ENCODE measurements at places on chromosomes 1 and 21.

DNA sequence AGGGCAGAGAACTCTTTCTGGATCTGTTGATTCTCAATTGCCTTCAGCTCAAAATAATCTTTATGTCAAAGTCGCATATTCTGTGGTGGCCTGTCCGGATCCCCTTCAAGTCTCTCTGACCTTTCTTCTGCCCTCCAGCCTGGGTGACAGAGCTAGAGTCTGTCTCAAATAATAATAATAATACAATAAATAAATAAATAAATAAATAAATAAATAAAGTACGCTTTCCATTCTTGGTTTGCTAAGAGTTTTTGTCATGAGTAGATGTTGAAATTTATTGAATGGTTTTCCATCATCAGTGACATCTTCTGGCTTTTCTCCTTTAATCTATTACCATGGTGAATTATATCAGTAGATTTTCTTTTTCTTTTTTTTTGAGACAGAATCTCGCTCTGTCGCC is 30.7 kb downstream of the ERRFI1 start:
- no peak for DNase-seq

- no peak for DNase-seq
Measured at GRCh38 chr1:11963622-11964021, 16.6 kb upstream of the MFN2 start.

DNA sequence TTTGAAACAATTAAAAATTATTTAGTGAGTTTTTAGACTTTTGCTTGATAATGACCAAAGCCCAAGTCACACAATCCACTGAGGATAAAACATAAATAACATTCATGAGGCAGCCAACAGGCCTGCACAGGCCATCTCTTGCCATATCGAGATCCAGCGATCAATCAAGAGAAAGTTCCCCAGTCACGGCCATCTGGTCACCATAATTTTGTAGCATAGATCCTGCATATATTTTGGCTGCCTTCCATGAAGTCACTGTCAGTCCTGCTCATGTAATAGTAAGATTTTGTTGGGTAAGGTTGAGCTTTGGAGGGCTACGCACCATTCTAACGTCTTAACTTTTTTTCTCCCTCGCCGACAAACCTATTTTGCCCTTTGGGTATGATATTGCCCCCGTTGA is 17.5 kb downstream of the KPNA6 start:
- DNase-seq = no peak

DNA sequence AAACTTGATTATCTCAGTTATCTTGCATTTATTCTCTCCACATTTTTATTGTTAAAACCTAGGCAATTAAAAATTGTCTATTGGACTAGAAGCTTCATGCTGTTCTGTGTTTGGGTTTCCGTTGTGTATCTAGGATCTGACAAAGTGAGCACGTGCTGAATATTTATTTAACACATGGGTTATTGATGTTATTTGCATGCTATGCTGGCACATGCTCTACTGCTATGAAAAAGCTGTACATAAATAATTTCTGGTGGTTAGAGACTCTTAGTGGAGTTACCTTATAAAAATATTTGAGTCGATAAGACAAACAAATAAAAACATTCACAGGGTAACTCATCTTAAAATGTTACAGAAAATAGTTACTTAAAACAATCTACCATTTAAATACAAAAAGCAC is 1769.7 kb downstream of the MRPL39 start:
- no peak for DNase-seq

- DNase-seq = no peak
Measured at GRCh38 chr1:182968836-182969734, 16.1 kb upstream of the SHCBP1L start.

- no peak for DNase-seq
Measured at GRCh38 chr1:172697534-172698002, 38.7 kb downstream of the FASLG start.

- no peak for DNase-seq
Measured at GRCh38 chr1:1082239-1082775, 8.2 kb upstream of the RNF223 start.

- DNase-seq = peak; percentile 60
Measured at GRCh38 chr1:23344987-23345472, 946 bp upstream of the HNRNPR start.

DNA sequence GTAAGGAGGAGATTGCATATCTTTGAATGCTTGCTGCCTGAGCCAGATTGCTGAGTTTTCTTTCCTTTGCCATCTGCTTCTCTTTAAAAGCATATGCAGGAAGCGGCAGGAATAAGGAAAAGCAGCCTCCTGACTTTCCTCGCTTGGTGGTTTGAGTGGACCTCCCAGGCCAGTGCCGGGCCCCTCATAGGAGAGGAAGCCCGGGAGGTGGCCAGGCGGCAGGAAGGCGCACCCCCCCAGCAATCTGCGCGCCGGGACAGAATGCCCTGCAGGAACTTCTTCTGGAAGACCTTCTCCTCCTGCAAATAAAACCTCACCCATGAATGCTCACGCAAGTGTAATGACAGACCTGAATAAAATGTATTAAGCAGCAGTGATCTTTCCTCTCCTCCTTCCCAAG is 1.5 kb downstream of the CORT start:
- peak; percentile 77 for DNase-seq

DNA sequence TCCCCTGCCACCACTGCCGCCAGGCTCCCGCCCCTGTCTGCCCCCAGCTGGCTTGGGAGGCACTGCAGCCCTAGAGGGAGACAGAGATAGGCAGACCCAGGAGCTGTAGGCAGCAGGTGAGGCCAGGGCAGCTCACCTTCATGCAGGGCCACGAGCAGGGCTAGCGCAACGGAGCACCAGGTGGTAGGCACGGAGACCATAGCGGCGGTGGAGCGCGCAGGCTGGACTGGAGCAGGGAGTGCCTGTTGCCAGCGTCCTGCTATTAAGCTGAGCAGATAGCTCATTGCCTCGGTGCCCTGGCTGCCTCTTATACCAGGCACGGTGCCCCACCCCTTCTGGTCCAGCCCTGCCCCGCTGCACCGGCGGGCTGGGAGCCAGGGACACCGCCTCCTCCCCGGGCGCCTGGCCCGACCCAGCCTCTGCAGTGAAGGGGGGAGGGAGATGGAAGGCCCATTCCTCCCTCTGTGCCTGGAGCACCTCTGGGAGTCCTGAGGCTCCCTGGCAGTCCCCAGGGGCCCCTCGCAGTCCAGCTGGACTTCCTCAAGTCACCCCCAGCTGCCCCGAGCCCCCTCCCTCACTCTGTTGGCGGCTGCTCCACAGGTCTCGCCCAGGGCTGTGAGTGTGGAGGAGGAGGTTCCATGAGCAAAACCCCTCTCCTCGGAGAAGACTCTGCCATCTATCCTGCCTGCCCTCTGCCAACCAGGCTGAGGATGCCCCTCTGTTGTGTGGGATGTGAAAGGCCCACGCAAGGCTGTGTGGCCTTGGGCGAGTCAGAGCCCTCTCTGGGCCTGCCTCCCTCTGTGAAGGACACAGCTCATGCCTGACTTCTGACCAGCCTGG is at the start of gene EDN2:
TSS of gene EDN2 (minus strand) at position 282 of the 840 bp plus-strand sequence. CDS start at position 200, 82 bp downstream.
- DNase-seq = no peak

DNA sequence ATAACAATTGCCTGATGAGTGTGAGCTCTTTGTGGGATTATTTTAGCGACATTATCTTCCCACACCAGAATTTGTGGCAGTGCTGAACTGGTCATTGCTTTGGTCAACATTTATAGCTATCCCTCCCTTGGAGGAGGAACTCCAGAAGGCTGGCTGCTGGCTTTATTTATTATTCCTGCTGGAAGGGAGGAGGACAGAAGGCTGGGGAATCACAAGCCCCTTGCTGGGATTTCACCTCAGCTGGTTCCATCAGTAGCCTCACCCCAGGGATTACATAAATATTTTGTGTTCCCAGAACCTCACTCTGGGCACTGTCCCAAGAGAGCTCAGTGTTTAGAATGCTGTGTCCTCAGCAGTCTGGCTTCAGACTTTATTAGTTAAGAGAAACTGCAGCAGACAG is 102.8 kb upstream of the C1orf21 start:
- DNase-seq = peak; percentile 91

GRCh38 chr1:206058927-206059292 is 5.9 kb downstream of the RHEX start:
- DNase-seq = no peak

- no peak for DNase-seq
Measured at GRCh38 chr1:202592146-202592545, 118.1 kb downstream of the SYT2 start.

GRCh38 chr21:41418956-41419680 is 6.9 kb upstream of the MX1 start:
- DNase-seq = no peak

DNA sequence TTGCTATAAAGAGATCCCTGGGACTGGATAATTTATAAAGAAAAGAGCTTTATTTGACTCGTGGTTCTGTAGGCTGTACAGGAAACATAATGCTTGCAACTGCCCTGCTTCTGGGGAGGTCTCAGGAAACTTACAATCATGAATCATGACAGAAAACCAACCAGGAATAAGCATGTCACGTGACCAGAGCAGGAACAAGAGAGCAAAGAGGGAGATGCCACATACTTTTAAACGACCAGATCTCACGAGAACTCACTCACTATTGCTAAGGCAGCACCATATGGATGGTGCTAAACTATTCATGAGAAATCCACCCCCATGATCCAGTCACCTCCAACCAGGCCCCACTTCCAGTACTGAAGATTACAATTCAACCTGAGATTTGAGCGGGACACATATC is 49.8 kb upstream of the RCC1 start:
- DNase-seq = peak; percentile 37

DNA sequence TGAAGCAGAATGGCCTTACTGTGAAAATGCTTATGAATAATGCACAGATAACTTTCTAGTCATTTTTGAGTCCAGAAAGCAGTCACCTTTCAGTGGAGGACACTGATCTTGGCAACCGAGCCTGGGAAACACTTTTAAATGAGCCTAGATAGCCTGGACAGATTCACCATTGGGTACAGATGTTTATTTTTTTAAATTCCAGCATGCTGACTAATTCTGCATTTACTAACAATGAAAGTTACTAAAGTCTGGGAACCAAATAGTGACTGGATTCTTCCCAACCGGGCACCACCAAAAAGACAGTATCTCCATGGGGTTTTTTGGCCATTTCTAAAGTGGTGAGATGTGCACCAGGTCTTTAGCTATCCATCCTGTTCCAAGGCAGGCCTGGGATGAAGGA is 3.3 kb upstream of the FMOD start:
- no peak for DNase-seq

DNA sequence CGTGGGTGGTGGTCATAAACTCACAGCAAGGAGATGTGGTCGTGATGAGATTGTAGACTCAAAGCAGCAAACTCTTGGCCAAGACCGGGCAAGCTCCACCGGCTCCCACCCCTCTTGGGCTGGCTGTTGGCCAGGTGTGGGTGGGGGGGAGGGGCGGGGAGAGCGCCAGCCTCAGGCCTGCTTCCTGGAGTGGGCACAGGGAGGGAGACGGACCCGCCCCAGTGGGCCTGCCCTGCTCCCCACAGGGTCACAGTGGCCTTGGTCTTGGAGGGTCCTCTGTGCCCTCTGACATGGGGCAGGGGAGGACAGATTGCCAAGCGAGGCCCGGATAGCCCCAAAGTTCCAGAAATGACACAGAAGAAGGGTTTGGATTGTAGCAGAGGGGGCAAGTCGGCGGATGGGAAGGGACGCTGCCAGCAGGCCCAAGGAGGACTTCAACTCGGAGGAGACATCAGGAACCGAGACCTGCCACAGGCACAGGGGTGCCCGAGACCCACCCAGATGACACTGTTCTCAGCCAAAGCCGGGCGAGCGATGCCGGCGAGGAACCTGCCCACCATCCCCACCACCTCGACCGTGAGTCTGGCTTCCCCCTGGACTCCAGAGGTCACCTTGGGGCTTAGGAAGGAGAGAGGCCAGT is 85.4 kb upstream of the ACTRT2 start:
- no peak for DNase-seq

DNA sequence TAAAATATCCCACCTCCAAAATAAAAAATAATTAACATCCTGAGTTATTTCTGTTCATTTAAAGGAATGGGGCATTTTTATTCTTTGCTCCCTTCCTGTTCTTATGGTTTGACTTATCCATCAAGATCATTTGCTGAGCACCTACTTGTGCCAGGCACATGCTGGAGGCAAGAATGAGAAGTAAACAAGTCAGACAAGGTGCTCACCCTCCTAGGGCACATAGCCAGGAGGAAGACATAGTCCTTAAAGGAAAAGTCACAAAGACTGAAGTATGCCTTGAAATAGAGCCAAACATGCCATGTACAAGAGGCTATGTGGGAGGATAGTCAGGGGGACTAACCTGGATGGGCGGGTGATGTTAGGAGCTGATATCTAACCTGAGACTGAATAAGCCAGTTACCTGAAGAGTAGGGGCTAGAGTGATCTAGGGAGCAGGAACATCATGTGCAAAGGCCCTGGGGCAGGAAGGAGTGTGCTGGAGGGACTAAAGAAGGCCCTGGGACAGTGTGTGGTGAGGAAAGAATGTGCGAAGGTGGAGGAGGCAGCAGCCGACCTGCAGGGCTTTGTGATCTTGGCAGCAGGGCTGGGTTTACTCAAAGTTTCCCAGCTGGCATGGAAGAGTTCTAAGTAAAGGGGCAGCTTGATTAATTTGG is 233.5 kb downstream of the MATN1 start:
- no peak for DNase-seq

GRCh38 chr1:109133815-109134214 is 19.9 kb downstream of the ELAPOR1 start:
- no peak for DNase-seq

- DNase-seq = peak; percentile 36
Measured at GRCh38 chr1:4652631-4653327, 1.6 kb upstream of the AJAP1 start.

GRCh38 chr1:207103892-207104373 is at the start of gene C4BPA:
Gene C4BPA (plus strand): TSS chr1:207104233. CDS start chr1:207113026, 8,793 bp downstream.
- no peak for DNase-seq

- peak; percentile 76 for DNase-seq
Measured at GRCh38 chr1:164659621-164660411, 100.8 kb downstream of the PBX1 start.

GRCh38 chr1:198694542-198694941 is 55.7 kb downstream of the PTPRC start:
- no peak for DNase-seq

GRCh38 chr1:3746389-3746829 is 5.8 kb upstream of the CCDC27 start:
- DNase-seq = no peak

DNA sequence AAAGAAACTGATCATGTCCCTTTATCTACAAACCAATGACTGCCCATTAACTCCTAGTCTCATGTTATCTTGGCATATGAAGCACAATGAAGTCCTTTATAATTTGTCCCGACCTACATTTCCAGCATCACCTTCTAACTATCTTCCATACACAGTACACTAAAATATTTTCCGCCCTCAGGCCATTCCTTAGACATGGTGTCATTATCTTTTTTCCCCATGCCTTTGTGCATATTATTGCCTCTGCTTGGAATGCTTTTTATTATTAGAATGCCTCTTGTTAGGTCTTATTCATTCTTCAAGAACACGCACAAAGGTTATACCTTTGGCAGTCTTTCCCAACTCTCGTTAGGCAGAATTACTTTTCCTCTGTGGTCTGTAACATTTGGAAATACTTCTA is 39.6 kb downstream of the ATG4C start:
- no peak for DNase-seq

DNA sequence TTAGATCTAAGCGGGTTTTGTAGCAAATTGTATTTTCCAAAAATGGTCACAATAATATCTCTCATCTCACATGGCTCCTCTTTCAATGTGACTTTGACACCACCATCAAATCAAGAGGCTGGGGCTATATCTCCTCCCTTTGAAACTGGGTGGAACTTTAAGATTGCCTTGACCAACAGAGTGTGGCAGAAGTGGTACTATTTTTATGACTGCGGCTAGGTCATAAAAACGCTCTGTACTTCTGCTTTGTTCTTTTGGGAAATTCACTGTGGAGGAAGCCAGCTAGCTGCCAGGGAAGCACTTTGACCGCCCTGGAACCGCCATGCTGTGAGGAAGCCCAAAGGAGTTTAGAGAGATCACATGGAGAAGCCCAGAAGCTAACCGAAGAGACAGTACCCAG is 50.7 kb upstream of the ACOT11 start:
- no peak for DNase-seq

Data from umbilical cord (tissue), 2 donors.